Prostate gland (tissue), 2 donors: ENCODE measurements at places on chromosomes 3 and 15.

DNA sequence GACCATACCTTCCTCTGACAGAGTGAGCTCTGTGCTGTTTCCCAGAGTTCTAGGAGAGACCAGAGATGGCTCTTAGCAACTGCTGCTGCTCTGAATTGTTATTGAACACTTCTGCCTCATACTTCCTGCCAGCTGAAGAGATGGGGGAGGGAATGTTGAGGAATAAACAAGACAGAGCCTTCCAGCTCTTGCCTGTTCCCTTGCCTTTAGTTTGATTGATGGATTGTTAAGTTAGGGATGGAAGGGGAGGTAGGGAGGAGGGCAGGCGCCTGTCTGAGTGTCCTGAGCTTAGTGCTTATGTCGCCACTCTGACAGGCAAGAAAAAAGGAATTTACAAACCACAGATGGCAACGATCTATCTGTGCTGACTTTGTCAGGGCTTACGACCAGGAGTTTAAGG, 42.8 kb downstream of the ZNF609 start:
- no peak for DNase-seq

GRCh38 chr3:46334741-46335478, 19.0 kb upstream of the CCR2 start:
- no peak for DNase-seq

DNA sequence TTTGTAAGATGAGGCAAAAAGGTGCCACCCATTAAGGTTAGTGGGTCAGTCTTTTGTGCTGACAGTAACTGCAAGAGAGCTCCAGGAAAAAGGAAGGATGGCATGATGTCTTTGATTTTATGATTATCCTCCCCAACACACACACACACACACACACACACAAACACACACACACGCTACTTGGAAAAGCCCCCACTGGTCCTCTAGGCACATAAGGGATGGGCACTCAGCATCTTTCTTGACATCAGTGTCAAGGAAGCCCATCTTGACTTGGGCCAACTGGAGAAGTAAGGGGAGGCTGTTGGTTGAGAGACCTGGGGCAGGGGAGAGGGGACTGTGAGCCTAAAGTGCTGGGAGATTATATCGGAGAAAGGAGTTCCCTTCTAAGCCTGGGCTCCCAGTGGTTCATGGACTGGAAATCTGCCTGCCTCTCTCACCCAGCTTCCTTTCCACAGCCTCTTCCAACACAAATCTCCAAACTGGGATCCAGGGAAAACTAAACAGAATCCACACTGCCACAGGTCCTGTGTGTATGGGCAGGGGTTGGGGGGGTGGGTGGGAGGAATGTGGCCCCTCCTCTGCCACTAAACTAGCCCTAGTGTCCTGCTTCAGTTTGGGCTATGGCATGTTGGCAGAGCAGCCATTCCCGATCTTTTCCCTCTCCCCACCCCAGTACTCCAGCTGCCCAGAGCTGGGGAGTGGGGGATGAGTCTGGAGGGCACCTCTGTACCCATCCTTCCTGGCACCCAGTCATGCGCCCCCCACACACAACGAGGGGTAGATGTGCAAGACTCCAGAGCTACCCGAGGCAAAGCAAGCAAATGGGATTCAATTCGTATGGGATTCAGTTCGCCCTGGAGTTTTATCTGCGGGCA, 1.6 kb downstream of the AMOTL2 start:
- no peak for DNase-seq

DNA sequence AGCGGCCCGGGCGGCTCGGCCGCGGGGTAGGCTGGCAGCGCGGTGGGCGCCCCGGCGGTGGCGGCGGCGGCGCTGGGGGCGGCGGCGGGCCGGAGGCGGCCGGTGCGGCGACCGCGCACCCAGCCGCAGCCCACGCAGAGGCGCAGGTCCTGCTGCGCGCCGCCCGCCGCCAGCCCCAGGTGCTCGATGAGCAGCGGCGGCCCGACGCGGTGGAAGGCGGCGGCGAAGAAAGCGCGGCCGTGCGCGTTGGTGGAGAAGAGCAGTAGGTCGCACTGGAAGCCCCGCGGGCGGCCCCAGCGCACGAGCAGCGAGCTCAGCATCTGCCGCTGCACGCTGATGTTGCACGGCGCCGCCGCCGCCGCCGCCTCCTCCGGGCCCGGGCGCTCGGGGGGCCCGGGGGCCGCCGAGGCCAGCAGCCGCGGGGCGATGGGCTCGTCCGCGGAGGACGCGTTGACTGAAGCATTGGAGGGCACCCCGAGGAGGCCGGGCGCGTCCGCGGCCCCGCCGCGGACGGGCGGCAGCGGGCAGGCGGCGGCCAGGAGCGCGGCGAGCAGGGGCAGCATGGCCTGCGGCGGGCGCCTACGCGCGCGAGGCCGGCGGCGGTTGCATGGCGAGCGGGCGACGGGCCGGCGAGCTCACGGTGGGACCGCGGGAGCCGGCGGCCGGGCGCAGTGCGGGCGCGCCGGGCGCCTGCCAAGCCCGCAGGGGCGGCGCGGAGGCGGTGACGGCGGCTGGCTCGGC, 452 bp downstream of the TMEM158 start:
- no peak for DNase-seq

DNA sequence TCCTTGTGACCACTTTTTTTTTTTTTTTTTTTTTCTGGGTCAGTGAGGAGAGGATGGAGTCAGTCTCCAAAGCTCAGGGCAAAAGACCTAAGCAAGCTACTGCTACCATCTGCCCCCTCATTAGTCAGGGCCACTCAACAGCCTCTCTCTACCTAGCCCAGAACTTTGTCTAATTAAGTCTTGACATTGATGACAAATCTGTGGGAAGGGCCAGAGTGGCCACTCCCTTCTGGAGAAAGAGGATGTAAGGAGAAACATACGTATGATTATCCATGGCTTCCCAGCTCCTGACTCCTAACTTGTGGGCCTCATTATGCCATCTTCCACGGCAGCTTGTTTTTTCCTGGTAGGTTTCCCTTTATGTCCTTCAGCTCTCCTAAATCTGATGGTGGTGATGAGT, 37.9 kb downstream of the NR1I2 start:
- no peak for DNase-seq

DNA sequence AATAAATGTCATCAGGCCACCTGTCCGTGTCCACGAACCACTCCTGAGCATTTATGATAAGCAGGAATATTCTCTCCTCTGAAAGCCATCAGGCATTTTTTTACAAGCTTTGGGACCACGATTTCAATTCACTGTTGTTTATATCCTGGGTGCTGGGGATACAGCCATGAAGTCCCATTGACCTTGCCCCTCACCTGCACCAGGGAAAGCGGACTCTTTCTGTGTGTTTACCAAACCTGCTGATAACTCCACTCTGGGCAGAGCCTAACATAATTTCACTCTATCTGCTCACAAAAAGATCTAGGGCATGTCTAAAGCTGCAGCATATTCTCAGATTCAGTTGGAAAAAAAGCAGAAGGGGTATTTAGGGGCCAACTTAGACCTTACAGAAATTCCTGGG, 4.8 kb downstream of the DNASE1L3 start:
- DNase-seq: no peak

GRCh38 chr3:71035314-71035713, 548.2 kb downstream of the FOXP1 start:
- DNase-seq: no peak

- no peak for DNase-seq
Observed at GRCh38 chr15:86968244-86968643, 888.6 kb downstream of the AGBL1 start.

GRCh38 chr3:4981665-4982494, 2.6 kb downstream of the BHLHE40 start:
- DNase-seq: no peak

DNA sequence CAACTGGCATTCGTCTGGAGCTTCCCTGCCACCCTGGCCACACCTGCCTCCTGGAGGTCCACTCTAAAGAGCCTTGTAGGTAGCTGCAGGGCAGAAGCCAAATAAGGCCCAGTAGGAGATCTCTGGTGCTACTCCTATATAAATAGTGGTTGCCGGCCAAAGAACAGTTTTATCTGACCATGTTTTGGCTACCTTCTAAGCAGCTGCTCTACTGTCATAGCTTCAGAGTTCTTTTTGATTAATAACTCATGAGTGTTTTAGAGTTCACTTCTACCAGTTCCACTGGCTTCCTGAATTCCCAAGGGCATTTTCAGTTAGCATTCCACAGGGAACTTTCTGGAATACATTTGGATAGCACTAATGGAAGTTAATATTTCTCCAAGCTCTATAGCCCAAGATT, 154.6 kb downstream of the B3GALNT1 start:
- DNase-seq: no peak

DNA sequence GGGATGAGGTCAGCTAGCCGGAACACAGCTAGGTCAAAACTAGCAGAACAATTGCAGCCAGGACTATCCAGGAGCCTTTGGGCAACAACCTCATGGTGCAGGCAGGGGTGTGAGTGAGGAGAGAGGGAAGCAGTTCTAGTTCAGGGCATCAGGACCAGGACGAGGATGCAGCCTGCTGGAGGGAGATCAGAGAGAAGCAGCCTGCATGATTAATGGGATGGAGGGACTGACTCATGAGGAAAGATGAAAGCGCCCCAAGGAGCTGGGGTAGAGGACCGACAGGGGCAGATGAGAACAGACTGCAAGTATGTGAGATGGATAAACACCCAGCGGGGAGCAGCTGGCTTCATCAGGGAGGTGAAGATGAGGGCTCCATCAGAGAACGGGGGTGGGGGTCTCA, 37.9 kb upstream of the LRTM1 start:
- no peak for DNase-seq

- peak; percentile 6 for DNase-seq
Observed at GRCh38 chr3:33636125-33636850, 81.8 kb downstream of the CLASP2 start.

GRCh38 chr3:119401503-119402440, 61.6 kb downstream of the TMEM39A start:
- no peak for DNase-seq

DNA sequence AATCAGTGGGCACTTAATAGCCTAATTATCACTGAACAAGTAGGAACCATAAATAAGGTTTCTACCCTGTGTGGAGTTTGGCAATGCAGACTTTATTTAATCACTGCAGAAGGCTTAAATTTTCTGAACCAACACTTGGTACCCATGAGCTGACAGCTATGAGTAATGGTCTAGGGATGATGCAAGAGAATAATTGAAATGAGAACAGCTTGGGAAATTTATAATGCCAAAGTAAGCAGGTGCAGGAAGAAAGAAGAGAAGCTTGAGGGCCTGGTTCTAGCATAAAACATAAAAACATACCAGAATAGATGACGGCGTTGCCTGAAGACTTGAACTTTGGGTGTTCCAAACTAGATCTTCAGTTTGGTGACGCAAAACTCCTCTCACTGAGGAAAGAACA, 67.0 kb downstream of the IMPG2 start:
- DNase-seq: no peak

DNA sequence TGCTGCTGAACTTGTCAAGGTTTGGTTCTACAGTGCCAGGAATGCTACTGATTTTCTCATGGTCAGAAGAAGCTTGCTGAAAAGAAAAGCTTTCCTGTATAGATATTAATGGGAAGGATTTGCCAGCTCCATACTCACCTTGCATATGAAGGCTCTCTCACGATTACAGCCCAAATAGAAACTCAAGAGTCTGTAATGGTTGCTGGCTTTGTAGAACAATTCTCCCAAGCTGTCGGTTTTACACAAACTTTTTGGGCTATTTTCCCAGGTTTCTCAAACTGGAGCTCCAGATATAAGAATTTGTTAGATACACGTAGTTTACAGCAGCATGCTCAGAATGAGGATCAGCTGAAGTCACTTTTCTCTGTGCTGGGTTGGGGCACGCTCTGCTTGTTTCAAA, 30.1 kb upstream of the LRRC3B start:
- no peak for DNase-seq

DNA sequence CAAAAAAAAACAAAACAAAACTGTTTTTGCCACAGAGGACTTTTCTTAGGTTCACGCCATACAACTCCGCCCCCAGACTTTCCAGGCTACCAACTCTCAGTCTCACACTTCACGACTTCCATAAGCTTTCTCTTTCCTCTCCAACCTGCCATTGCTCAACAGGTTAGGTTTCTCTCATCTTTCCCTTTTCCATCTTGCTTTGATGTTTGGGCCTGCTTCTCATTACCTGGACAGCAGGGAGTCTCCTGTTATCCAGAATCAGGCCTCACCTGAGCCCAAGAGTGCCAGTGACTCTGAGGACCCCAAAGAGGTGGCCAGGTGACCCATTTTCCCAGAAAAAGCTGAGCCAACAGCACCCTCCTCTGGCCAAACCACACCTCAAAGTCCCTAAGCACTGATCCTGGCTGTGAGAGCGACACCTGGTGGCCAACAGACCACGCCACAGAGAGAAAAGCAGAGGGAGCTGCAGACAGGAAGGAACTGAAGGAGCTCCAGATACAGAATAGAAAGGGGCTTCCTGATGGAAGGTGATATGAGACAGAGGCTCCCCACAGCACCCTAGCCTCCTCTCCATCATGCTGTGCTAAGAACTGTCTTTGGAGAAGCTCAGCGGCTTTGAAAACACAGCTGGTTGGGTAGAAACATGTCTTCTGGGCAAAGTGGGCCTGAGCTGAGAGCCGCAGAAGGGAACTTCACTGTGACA, 4.0 kb downstream of the CCDC51 start:
- DNase-seq: peak; percentile 88

- DNase-seq: no peak
Observed at GRCh38 chr3:167078070-167078622, 302.0 kb downstream of the ZBBX start.

DNA sequence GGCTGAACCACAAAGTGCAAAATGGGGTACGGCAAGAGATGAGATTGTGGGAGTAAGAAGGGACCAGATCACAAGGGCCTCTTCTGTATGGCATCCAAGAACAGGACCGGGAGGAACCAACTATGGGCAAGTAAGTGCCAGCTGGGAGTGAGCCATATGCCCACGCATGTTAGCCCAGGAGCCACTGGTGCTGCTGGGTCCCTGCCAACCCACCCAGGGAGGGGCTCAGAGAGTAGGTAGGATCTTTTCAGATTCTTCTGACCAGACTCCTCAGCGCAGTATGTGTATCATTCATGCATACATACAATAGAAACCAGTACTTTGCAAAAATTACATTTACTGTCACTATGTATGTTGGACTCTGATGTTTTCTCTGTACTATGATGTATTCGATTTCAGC, 54.0 kb downstream of the RAB11A start:
- DNase-seq: no peak

DNA sequence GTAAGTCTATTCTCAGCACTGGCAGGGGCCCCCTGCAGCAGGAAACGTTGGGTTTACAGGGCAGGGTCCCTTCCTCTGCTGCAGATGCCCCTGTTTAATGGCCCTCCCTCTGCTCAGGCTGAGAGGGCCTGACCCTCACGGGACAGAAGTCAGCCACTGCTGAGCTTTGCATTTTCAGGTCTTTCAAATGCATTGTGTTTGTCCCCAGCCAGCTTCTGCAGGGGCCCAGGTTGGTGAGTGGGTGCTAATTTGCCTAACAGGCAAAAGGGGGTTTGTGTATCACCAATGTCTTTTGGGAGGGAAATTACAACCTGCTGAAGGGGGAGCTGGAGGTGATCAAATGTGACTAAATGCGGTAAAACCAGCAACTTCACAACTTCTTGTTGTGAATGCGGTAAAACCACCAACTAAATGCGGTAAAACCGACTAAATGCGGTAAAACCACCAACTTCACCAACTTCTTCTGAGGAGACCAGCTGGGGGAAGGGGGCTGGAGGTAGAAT, 44.8 kb upstream of the UBE2E1 start:
- no peak for DNase-seq

- DNase-seq: no peak
Observed at GRCh38 chr3:170491901-170492300, 73.2 kb downstream of the CLDN11 start.

- DNase-seq: no peak
Observed at GRCh38 chr3:159798951-159799350, 189.7 kb upstream of the IL12A start.
